ENCODE measurements at places on chromosomes 2 and 18. TPM values are rescaled to one million over a fixed set of nuclear protein-coding genes. Genes with fewer than 3 reads are reported as not detected.

Gene LHCGR
- not detected for polyA plus RNA-seq

Gene ZAP70
- 133 TPM for polyA plus RNA-seq

GRCh38 chr18:61201511-61201910 is 131.7 kb upstream of the CDH20 start:
- H3K36me3 ChIP-seq = no peaks in the 10 kb centered on the region
- no peak overlapping the region for H3K27ac ChIP-seq
- H3K4me3 ChIP-seq = no peak overlapping the region
- H3K27me3 ChIP-seq = no peaks in the 10 kb centered on the region
- no peak for DNase-seq

GRCh38 chr2:96344011-96344410 is 8.4 kb downstream of the NCAPH start:
- no peaks in the 10 kb centered on the region for H3K27me3 ChIP-seq
- H3K4me3 ChIP-seq = peak overlapping the region; percentile 52
- peak; percentile 78 for DNase-seq
- H3K4me1 ChIP-seq = peaks cover 51% of the 10 kb centered on the region
- peaks cover 6% of the 10 kb centered on the region for H3K36me3 ChIP-seq
- H3K27ac ChIP-seq = peak overlapping the region; percentile 95

DNA sequence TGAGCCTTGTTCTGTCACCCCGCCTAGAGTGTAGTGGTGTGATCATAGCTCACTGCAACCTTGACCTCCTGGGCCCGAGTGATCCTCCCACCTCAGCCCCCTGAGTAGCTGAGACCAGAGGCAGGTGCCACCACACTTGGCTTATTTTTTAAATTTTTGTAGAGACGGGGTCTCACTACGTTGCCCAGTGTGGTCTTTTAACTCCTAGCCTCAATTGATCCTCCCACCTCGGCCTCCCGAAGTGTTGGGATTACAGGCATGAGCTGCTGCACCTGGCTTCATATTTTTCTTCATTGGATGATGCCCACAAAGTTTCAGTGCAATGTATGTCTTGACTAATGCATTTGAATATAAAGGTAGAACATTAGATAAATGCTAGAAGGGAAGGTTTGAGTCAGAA is 120.8 kb downstream of the FMNL2 start:
- no peak for DNase-seq
- H3K4me1 ChIP-seq = no peaks in the 10 kb centered on the region
- H3K27me3 ChIP-seq = no peaks in the 10 kb centered on the region
- H3K27ac ChIP-seq = no peak overlapping the region
- H3K36me3 ChIP-seq = no peaks in the 10 kb centered on the region
- H3K4me3 ChIP-seq = no peak overlapping the region

Gene TCF7L1
- polyA plus RNA-seq = 0.07 TPM

DNA sequence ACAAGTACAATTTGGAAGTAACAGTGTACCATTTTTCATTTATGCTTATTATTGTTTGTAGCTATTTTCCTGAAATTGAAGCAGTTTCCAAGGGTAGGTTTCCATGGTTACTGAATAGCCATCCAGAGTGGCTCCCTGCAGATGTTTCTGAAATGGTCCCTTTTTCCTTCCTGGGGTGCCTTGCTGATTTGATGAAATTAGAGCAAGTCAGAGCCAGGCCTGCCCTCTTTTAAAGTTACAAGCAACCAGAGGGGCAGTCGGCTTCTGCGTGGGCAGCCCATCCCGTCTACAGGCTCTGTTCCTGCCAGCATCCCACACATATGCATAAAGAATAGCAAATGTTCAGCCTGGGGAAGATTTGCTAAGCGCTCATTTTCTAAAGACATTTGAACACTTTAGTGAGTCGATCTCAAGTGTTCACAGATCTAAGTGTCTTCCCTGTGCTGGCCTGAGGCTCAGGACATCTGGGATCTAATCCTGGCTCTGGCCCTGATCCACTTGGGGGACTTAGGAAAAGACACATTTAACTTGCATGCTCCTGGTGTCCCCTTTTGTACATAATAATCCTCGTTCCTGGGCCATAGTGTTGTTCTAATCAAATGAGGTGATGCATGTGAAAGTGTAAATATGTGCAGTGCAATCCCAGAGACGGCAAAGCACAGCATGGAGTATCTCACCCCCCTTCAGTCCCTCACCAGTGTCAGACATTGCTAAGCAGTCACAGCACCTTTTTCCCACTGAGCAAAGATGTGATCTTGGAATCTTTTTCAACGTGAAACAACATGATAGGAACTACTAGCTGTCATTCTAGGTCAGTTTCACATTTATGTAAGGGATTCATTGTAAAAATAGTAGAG is 92.2 kb downstream of the STPG4 start:
- H3K36me3 ChIP-seq = peaks cover 57% of the 10 kb centered on the region
- H3K4me3 ChIP-seq = no peak overlapping the region
- DNase-seq = no peak

GRCh38 chr2:143891879-143892308 is 628.0 kb downstream of the ZEB2 start:
- H3K4me1 ChIP-seq = no peaks in the 10 kb centered on the region
- H3K27me3 ChIP-seq = peaks cover 2% of the 10 kb centered on the region
- no peak overlapping the region for H3K27ac ChIP-seq

DNA sequence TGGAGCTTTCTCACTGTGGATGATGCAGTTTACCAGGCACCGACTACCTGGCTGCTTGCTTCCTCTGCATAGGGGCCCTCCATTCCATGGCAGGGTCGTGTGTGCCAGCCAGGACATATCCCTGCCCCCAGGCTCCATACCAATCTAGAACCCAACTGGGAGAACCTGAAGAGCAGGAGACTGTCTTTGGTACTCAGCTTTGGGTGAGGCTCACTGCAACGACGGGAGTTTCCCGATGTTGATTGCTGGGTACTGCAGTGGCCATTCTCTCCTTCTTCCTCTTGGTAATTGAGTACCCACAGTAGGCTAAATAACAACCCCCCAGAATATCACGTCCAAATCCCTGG is 133.3 kb upstream of the SERTAD2 start:
- H3K27me3 ChIP-seq = no peaks in the 10 kb centered on the region
- no peak for DNase-seq
- H3K4me1 ChIP-seq = no peaks in the 10 kb centered on the region

DNA sequence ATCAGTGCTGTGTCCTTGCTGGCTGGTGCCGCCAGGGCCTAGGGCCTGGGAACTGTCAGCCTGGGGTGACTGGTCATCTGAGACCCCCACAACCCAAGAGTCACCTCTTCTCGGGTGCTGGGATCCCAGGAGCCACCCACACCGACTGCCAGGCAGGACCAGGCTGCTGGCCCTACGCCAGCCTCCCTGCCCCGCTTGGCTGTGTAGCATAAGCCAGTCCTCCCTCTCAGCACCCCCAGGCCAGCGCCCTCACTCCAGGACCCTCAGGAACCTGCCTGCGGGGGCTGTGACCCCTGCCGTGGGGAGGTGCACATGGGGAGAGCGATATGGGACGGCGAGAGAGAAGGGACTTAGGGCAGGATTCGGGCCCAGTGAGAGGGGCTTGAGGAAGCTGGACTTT is 9.5 kb downstream of the ARHGEF4 start:
- no peak overlapping the region for H3K4me3 ChIP-seq
- no peaks in the 10 kb centered on the region for H3K36me3 ChIP-seq
- H3K4me1 ChIP-seq = no peaks in the 10 kb centered on the region
- no peak for DNase-seq
- no peak overlapping the region for H3K27ac ChIP-seq

Gene FEV
- not detected for polyA plus RNA-seq

Gene DHRS9
- not detected for polyA plus RNA-seq

GRCh38 chr18:45212181-45213039 is 402.9 kb upstream of the SLC14A2 start:
- H3K27ac ChIP-seq = no peak overlapping the region
- H3K4me1 ChIP-seq = no peaks in the 10 kb centered on the region
- DNase-seq = peak; percentile 70
- no peak overlapping the region for H3K4me3 ChIP-seq
- no peaks in the 10 kb centered on the region for H3K27me3 ChIP-seq
- H3K36me3 ChIP-seq = no peaks in the 10 kb centered on the region

GRCh38 chr2:150729495-150729955 is 242.1 kb upstream of the RND3 start:
- DNase-seq = no peak
- H3K4me3 ChIP-seq = no peak overlapping the region
- H3K36me3 ChIP-seq = no peaks in the 10 kb centered on the region
- H3K4me1 ChIP-seq = no peaks in the 10 kb centered on the region

Gene PRSS56
- not detected for polyA plus RNA-seq

- DNase-seq = no peak
- no peak overlapping the region for H3K4me3 ChIP-seq
- no peaks in the 10 kb centered on the region for H3K27me3 ChIP-seq
These were observed 19.0 kb downstream of the USP39 start for GRCh38 chr2:85635011-85635410.

DNA sequence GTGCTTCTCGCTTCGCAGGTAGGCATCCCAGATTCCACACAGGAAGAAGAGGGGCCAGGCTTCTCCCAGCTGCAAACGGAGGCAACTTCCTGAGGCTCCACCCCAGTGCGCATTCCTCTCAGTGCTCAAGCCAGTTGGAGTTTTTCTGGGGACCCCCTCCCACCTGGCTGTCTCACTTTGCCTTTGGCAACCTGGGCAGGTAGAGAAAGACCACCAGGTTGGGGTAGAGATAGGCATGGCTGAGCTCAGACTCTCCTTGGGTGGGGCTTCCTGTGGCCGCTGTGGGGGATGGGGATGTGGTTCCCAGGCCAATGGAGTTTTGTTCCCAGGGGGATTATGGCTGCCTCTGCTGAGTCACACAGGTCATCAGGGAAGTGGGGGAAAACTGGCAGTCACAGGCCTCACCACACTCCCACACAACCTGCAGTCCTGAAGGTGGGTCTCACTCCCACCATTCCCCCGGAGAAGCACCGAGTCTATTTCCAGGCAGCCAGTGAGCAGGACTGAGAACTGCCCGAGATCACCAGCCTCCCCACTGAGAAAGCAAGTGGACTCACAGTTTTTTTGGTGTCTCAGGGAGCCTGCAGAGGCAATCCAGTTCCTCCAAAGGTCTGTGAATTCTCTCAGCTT is 38.1 kb downstream of the SLC39A10 start:
- no peaks in the 10 kb centered on the region for H3K27me3 ChIP-seq
- H3K36me3 ChIP-seq = peaks cover 24% of the 10 kb centered on the region
- no peak overlapping the region for H3K4me3 ChIP-seq
- DNase-seq = no peak
- H3K27ac ChIP-seq = no peak overlapping the region
- H3K4me1 ChIP-seq = peaks cover 16% of the 10 kb centered on the region

Gene MBP
- 138 TPM for polyA plus RNA-seq

DNA sequence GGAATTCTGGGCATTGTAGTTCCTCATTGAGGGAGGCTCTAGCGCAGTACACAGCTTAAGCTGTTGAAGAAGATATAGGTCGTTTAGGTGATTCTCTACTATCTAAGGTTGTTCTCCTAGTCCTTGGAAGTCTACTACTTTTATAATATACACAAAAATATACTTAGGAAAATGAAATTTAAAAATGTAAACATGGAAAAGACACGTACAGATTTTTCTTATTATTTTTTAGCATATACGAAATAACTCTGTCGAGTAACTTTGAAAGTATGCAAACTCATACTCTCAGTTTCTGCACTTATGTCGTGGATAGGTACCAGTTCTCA is 272 bp upstream of the FASTKD1 start:
- H3K27me3 ChIP-seq = no peaks in the 10 kb centered on the region
- peaks cover 13% of the 10 kb centered on the region for H3K4me1 ChIP-seq
- peak overlapping the region; percentile 94 for H3K4me3 ChIP-seq
